ENCODE measurements at places on chromosomes 3 and 15. TPM values are rescaled to one million over a fixed set of nuclear protein-coding genes. Genes with fewer than 3 reads are reported as not detected.

- DNase-seq, result no peak
Measured at GRCh38 chr3:190533511-190534281, 19.8 kb downstream of the IL1RAP start.

The FBXO40 gene
- not detected for total RNA-seq

DNA sequence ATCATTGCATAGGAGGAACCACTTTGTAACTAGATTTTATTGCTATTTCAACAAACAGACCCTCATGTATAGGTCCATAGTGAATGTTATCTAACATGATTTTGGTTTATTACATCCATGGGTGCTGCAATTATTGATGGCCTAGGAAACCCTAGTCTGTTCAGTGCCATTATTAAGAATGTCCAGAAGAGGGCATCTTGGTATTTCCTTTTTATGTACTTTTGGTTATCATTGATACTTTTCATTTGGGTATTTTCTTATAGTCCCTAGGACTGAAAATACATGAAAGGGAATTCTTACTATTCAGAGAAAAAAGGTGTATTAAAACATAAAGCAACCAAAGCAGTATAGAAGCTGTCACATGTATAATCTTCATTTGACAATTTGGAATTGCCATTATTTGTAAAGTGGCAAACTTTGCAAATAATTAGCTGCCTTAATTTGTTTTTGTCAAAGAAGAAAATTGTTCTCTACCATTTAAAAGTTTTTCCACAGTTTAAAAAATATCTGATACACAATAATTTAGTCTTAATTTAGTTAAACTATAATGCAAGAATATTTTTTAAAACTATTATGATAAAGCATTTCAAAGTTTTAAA lies 48.7 kb downstream of the CNOT10 start:
- DNase-seq, result no peak

- DNase-seq, result no peak
Measured at GRCh38 chr15:62307551-62307950, 142.5 kb upstream of the C2CD4B start.

DNA sequence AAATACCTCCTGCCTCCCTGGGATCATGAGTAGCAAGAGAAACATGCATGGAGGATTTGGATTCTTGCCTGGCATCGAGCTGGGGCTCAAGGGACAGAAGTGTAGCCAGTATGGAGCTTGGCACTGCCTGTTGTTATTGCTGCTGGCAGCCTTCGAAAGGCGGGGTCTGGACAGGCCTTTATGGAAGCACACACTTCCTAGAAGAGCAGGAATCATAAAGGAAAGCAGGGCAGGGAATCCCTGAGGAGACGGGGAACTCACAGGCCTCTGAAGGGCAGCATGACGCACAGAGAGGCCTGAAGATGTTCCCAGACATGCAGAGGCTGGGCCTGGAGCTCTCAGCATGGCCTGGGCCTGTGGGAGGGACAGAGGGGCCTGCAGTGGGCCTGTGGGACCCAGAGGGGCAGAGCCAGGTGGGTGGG lies 18.6 kb upstream of the SLC41A3 start:
- no peak for DNase-seq

DNA sequence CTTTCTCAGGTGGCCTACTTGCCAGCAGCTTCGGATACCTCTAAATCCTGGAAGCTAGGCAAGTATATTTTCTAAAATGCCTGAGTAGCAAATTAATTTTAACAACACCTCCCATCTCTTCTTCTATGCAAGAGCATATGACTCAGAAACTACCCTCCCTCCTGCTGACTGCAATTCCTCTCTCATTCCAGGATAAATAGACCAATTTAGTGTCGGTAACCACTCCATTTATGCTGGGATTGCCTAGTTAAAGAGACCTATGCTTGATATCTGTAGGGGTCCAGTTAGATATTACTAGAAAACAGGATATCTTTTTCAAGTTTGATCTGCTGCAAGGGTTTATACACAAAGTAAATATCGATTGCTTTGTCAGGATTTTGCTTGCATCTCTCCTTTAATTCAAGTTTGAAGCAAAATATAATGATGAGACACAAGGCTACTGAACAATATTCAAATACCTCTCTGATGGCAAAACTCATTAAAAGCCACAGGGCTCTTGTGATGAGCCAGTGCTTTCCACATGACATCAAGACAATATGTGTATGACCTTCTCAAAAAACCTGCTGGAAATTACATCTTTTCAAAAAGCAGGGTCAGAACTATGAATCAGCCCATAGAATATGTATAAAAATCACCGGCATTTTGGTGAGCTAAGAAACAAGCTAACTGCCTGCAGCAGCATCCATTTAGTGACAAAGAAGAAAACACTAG lies 491.6 kb upstream of the NECTIN3 start:
- DNase-seq, result no peak

DNA sequence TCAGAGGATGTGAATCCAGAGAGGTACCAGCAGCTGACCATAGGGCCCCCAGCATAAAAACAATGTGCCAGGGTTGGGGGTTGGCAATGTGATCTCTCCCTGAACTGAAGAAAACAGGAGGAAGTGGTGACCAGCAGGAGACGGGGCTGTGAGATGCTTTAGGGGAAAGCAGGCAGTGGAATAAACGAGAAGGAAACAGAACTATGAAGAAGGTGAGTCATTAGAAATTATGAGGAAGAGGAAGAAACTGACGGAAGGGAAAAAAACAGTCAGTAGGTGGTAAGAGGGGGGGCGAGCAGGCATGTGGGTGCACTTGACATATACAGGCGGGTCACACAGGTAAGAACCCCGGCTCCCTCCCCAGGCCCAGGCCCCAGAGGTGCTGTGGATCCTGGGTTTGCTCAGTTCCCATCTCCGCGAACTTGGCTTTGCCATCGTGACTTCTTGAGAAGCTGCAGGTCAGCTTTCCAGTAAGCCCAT lies 42.2 kb upstream of the B3GNT5 start:
- DNase-seq, result no peak

All from activated T-helper 2 cell treated with anti-CD3 and anti-CD28 coated beads, Interferon-gamma antibody, Interleukin-2, Interleukin-4, amounts not matched to agents 10 μg/mL and 5 μg/mL and 100 μg/mL, durations not matched to agents 14 hours and 24 hours and 36 hours (primary cell).